Esophagus squamous epithelium (tissue), 5 donors: ENCODE measurements at places on chromosomes 1 and 21.
A peak's percentile ranks its signal among the peaks of the same experiment; 100 is the strongest.

DNA sequence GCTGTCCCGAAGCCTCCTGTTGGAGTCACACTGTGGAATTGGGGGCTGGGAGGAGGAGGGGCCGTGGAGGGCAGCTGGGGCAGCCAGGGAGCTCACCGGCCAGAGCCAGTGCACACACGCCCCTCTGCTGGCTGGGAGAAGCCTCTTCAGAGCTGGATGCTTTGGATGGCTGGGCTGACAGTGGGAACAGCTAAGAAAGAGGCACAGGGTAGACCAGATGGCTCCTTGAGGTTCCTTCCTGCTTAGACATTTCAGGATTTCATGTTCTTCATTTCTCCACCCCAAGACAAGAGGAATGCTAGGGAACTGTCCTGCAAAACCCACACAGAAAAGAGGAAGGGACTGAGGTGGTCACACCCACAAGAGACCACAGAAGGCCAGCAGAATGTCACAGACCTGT, 254.8 kb upstream of the VAMP3 start:
- H3K4me3 ChIP-seq: no peak overlapping the region
- H3K27ac ChIP-seq: no peak overlapping the region
- no peaks in the 10 kb centered on the region for H3K27me3 ChIP-seq

GRCh38 chr21:45447821-45448220, 42.9 kb downstream of the COL18A1 start:
- H3K27me3 ChIP-seq: peaks cover 26% of the 10 kb centered on the region
- no peaks in the 10 kb centered on the region for H3K36me3 ChIP-seq
- H3K4me1 ChIP-seq: peaks cover 10% of the 10 kb centered on the region
- H3K27ac ChIP-seq: no peak overlapping the region
- DNase-seq: no peak

- no peaks in the 10 kb centered on the region for H3K27me3 ChIP-seq
- no peak for DNase-seq
- H3K36me3 ChIP-seq: peaks cover 34% of the 10 kb centered on the region
- no peak overlapping the region for H3K4me3 ChIP-seq
- H3K4me1 ChIP-seq: no peaks in the 10 kb centered on the region
These were observed 71.2 kb downstream of the DAP3 start for GRCh38 chr1:155759966-155760630.

DNA sequence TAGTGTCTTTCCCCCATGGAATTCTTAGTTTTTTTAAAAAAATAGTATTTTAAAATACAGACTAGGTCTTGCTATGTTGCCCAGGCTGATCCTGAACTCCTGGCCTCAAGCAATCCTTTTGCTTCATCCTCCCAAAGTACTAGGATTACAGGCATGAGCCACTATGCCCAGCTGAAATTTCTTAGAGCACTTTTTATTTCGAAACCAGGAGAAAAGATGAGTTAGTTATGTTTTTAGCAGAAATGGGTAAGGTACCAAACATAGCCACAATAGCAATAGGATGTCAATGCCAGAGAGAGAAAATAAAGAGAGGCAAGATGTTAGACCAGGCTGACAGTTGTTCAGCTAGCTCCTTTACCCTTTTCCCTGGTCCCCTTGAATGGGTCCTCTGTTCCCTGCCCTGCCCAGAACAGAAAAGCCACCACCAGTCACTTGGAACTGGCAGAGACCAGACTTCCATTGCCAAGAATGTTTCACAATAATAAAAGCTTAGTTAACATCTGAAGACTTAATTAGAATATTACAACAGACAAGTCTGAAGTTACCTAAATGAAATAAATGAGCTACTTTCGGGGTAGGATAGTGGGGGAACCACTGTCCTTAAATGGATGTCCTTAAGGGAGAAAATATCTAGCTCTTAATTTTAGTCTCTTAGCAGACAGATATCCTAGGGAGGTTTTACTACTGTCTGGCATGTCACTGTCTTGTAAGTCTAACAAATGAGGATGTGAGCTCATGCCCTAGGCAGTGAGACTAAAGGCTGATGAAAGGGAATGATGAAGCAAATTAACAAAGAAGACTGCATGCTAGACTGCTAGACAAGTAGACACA, 54.3 kb downstream of the ABL2 start:
- H3K27me3 ChIP-seq: no peaks in the 10 kb centered on the region
- H3K27ac ChIP-seq: peak overlapping the region; percentile 56
- no peak overlapping the region for H3K4me3 ChIP-seq
- peaks cover 45% of the 10 kb centered on the region for H3K4me1 ChIP-seq
- H3K36me3 ChIP-seq: no peaks in the 10 kb centered on the region
- no peak for DNase-seq

GRCh38 chr1:201004732-201005131, 18.8 kb downstream of the KIF21B start:
- DNase-seq: no peak
- no peaks in the 10 kb centered on the region for H3K36me3 ChIP-seq
- no peak overlapping the region for H3K4me3 ChIP-seq
- H3K27me3 ChIP-seq: no peaks in the 10 kb centered on the region
- H3K4me1 ChIP-seq: no peaks in the 10 kb centered on the region

- H3K4me3 ChIP-seq: no peak overlapping the region
- no peaks in the 10 kb centered on the region for H3K27me3 ChIP-seq
- no peaks in the 10 kb centered on the region for H3K36me3 ChIP-seq
These were observed 7.5 kb upstream of the LDLRAD2 start for GRCh38 chr1:21804536-21804935.

DNA sequence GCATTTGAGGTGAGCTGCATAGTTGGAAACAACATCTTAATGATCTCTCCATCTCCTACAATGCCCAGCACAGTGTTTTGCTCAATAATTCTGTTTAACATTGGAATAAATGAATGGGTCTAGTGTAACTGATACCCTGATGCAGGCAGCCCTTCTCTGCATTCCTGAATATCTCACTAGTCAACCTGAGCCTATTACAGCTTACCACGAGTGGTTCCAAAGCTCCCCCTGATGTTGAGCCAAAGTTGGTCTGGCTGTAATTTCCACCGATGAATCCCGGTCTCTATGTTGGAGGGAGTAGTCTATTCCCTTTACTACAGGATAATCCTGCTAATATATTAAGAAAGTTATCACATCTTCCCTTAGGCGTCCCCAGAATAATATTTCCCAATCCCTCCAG, 63.8 kb downstream of the ZBTB18 start:
- H3K27ac ChIP-seq: no peak overlapping the region
- DNase-seq: no peak
- H3K4me3 ChIP-seq: no peak overlapping the region
- H3K36me3 ChIP-seq: no peaks in the 10 kb centered on the region
- no peaks in the 10 kb centered on the region for H3K4me1 ChIP-seq
- H3K27me3 ChIP-seq: no peaks in the 10 kb centered on the region

GRCh38 chr1:197775282-197776262, at the start of gene DENND1B:
TSS of gene DENND1B (minus strand) at chr1:197775480. CDS start at chr1:197775155, 325 bp downstream.
- no peaks in the 10 kb centered on the region for H3K36me3 ChIP-seq
- peak; percentile 43 for DNase-seq
- peak within 1 kb of the TSS; percentile 89 for H3K4me3 ChIP-seq
- H3K27ac ChIP-seq: peak within 1 kb of the TSS; percentile 95
- H3K4me1 ChIP-seq: peaks cover 18% of the 10 kb centered on the region

GRCh38 chr21:30257773-30258172, 25.0 kb downstream of the KRTAP24-1 start:
- DNase-seq: no peak
- no peaks in the 10 kb centered on the region for H3K4me1 ChIP-seq
- H3K36me3 ChIP-seq: no peaks in the 10 kb centered on the region
- no peak overlapping the region for H3K27ac ChIP-seq

- H3K27me3 ChIP-seq: no peaks in the 10 kb centered on the region
- no peak for DNase-seq
- peaks cover 4% of the 10 kb centered on the region for H3K36me3 ChIP-seq
- no peak overlapping the region for H3K4me3 ChIP-seq
- no peak overlapping the region for H3K27ac ChIP-seq
These were observed 28.7 kb downstream of the KHDRBS1 start for GRCh38 chr1:32042330-32042729.

GRCh38 chr1:93365813-93366212, 20.1 kb downstream of the DR1 start:
- H3K27ac ChIP-seq: no peak overlapping the region
- peaks cover 59% of the 10 kb centered on the region for H3K36me3 ChIP-seq
- no peaks in the 10 kb centered on the region for H3K4me1 ChIP-seq
- H3K4me3 ChIP-seq: no peak overlapping the region

- no peak overlapping the region for H3K4me3 ChIP-seq
- no peak for DNase-seq
- H3K36me3 ChIP-seq: no peaks in the 10 kb centered on the region
- no peaks in the 10 kb centered on the region for H3K4me1 ChIP-seq
- no peaks in the 10 kb centered on the region for H3K27me3 ChIP-seq
These were observed 677 bp upstream of the HSD11B1 start for GRCh38 chr1:209703834-209704504.

GRCh38 chr1:246482805-246483568, 24.1 kb downstream of the SMYD3 start:
- no peaks in the 10 kb centered on the region for H3K27me3 ChIP-seq
- H3K36me3 ChIP-seq: no peaks in the 10 kb centered on the region
- H3K27ac ChIP-seq: no peak overlapping the region
- peaks cover 7% of the 10 kb centered on the region for H3K4me1 ChIP-seq

DNA sequence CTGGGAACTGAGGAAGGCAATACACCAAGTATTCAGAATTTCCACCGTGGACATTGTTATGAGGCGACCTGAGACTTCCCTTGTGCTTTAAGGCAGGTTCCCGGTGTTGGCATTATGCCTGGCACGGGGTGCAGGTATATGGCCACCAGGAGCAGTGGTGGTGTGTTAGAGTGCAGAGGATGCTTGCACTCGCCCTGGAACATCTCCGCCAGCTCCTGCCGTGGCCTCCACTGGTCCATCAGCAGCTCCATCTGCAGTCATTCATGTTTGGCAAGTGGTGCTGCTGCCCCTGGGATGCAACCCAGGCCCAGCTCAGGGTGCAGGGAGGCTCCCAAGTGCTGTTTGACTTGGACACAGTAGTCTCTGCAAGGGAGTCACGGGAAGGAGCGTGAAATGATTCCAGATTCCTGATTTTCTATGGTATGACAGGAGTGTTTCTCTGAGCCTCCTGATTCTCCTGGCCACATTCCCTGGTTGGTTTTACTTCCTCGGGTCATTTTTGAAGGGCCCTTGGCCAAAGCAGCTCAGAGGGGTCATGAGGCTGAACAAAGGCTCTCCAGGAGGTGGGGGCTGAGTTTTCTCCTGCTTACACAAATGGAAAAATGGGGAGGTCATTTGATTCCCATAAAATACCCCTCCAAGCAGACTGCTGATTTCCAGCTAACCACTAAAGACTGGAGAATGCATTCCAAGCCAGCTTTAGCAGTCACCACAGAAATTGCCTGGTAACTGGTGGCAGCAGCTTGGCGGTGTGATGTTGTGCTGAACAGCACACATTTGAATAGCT, 60.4 kb upstream of the PSEN2 start:
- DNase-seq: no peak
- H3K27me3 ChIP-seq: no peaks in the 10 kb centered on the region
- no peak overlapping the region for H3K27ac ChIP-seq
- no peak overlapping the region for H3K4me3 ChIP-seq
- H3K4me1 ChIP-seq: peaks cover 23% of the 10 kb centered on the region

- no peak for DNase-seq
- H3K4me3 ChIP-seq: no peak overlapping the region
- no peaks in the 10 kb centered on the region for H3K27me3 ChIP-seq
- no peaks in the 10 kb centered on the region for H3K36me3 ChIP-seq
- H3K27ac ChIP-seq: no peak overlapping the region
- H3K4me1 ChIP-seq: no peaks in the 10 kb centered on the region
These were observed 93.8 kb upstream of the PLPPR4 start for GRCh38 chr1:99170516-99170915.

GRCh38 chr1:109371341-109371739, 26.4 kb downstream of the SORT1 start:
- H3K36me3 ChIP-seq: no peaks in the 10 kb centered on the region
- peak overlapping the region; percentile 75 for H3K27ac ChIP-seq
- no peaks in the 10 kb centered on the region for H3K27me3 ChIP-seq
- H3K4me3 ChIP-seq: peak overlapping the region; percentile 19

- no peak overlapping the region for H3K27ac ChIP-seq
- H3K4me3 ChIP-seq: peak overlapping the region; percentile 51
- DNase-seq: no peak
- no peaks in the 10 kb centered on the region for H3K36me3 ChIP-seq
These were observed 3.3 kb downstream of the PTPRC start for GRCh38 chr1:198641966-198642668.

- no peak for DNase-seq
- H3K27me3 ChIP-seq: no peaks in the 10 kb centered on the region
- H3K27ac ChIP-seq: no peak overlapping the region
- H3K4me1 ChIP-seq: no peaks in the 10 kb centered on the region
- H3K36me3 ChIP-seq: no peaks in the 10 kb centered on the region
These were observed 72.4 kb downstream of the AJAP1 start for GRCh38 chr1:4726620-4727341.

DNA sequence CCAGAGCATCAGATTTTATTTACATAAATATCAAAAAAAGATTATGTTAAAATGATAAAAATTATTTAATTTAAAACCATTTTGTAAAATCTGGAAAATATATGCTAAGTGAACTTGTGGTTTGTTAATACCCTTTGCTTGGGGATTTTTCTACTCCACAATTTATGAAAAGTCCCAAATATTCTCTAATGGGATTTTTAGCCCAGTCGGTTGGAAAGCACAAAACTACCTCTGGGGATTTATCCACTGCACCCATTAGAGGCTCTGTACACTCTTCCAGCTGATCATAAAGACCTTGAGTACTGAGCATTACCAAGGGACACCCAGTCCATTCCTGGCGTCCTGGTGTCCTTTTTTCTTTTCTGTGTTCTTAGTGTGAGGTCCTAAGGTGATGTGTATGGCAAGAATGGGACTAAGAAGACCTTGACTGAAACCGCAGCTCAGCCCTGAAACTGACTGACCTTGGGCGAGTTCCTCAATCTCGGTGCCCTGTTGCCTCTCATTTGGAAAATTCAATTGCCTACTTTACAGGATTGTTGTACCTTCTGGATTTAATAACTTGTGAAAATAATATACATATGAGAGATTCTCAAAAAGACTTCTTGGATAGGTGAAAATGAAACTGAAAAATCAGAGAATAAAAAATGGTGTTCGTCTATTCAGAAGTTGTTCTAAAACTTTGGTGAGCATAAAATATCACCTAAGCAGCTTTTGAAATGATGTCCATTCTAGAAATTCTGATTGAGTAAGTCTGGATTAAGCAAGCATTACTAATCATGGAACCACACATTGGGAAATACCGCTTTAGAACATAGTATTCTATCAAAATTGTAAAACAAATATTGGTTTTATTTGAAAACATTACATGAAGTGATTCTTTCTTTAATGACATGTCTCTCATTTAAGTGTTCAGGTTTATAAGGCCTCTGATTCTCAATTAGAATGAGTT, 21.5 kb upstream of the SAMSN1 start:
- no peaks in the 10 kb centered on the region for H3K4me1 ChIP-seq
- DNase-seq: no peak
- H3K27me3 ChIP-seq: no peaks in the 10 kb centered on the region
- H3K27ac ChIP-seq: no peak overlapping the region

- no peak overlapping the region for H3K4me3 ChIP-seq
- no peak overlapping the region for H3K27ac ChIP-seq
- H3K36me3 ChIP-seq: peaks cover 15% of the 10 kb centered on the region
- no peak for DNase-seq
- H3K4me1 ChIP-seq: peaks cover 11% of the 10 kb centered on the region
These were observed 92.6 kb downstream of the ARHGEF10L start for GRCh38 chr1:17632106-17632505.
